ENCODE measurements at places on chromosomes 3 and 15.

DNA sequence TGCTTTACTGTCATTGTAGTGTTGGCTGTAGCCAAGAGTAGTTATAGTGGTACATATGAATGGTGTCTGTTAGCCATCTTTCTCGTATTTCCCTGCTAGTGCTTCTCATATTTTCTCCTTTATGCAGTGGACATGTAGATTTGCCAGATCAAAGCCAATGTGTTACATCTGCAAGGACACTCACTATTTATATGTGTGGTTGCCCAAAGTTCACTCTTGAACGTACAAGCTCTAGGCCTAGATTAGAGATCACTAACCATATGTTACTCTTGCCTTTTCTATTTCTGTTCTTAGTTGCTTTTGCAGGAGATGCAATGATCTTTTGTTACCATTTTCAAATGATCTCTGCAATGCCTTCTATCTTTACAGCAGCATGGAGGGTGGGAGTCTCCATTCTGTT, 78.4 kb downstream of the CADM2 start:
- DNase-seq = no peak

GRCh38 chr3:151400341-151400740, 15.8 kb upstream of the P2RY12 start:
- DNase-seq = no peak

GRCh38 chr3:79572930-79573329, 194.9 kb downstream of the ROBO1 start:
- no peak for DNase-seq

DNA sequence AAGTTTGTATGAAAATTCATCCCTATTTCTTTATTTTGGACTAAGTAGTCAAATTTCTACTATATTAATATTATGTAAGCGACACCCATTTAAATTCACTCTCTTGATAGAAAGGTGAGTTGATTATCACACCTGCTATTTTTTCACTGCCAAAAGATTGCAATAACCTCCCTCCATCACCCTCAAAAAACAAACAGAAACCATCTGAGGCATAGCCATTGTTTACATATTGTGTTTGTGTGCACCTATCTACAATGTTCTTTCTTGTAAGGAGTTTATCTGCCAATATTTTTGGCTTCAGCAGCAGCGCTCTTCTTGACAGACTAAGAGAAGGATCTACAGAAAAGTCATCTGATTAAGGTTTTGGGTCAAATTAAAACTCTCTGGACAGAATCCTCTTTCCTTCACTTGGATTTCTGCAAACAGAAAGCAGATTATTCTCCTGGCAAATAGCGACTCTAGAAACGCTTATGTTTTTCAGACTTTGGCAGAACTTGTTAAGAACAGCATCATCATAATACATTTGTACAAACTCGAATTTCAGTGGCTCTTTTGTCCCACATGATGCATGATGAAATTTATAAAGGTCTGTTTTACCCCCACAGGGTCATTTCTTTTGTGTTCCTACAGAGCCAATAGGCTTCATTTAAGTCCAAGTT, 48.6 kb downstream of the KCNMB2 start:
- no peak for DNase-seq

GRCh38 chr15:23401627-23402026, 45.4 kb downstream of the GOLGA6L2 start:
- DNase-seq = no peak

DNA sequence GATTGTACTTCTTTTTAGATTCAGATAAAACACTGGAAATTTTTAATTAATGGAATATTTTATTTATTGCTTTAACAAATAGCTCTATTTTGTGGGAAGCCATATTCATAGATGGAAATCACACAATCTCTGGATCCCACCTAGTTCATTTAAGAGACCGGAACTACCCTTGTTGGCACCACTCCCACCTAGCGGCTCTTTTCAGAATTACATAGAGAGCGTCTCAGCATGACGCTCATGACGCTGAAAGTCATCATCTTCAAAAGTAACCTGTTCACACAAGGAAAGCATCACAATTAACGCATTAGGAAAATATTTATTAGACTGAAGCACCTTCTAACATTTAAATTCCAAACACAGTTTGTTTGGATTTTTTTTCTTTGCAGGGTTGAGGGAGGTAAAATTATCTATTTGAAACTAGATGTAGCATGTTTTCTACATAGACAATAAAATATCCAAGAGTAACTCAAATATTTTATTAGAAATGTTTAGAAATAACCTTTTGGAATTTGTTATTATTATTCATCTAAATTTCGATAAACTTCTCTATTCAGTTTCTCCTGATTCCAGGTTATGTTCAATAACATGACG, 214.9 kb upstream of the ARRDC4 start:
- peak; percentile 71 for DNase-seq

DNA sequence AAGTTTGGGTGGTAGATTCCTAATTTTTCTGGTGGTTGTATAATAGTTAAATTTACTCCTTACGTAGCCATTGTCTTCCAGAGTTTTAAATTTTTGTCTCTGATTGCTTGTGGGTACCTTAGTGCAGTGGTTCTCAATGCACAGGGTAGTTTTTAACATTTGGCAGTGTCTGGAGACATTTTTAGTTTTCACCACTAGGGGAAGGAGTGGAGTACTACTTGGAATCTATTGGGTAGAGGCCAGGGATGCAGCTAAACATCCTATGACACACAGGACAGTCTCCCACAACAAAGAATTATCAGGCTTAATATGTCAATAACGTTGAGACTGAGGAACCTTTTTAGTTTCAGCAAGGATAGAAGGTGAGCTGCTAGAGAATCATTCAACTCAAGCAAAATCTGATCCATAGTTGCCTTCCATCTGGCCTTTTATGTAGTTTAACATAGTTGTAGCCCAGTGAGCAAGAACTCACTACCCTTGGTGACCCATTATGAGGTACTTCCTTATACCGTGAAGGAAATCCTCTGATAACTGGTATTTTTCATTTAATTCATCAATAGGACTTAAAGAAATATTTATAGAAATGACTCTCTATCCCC, 8.6 kb upstream of the STX19 start:
- peak; percentile 48 for DNase-seq

DNA sequence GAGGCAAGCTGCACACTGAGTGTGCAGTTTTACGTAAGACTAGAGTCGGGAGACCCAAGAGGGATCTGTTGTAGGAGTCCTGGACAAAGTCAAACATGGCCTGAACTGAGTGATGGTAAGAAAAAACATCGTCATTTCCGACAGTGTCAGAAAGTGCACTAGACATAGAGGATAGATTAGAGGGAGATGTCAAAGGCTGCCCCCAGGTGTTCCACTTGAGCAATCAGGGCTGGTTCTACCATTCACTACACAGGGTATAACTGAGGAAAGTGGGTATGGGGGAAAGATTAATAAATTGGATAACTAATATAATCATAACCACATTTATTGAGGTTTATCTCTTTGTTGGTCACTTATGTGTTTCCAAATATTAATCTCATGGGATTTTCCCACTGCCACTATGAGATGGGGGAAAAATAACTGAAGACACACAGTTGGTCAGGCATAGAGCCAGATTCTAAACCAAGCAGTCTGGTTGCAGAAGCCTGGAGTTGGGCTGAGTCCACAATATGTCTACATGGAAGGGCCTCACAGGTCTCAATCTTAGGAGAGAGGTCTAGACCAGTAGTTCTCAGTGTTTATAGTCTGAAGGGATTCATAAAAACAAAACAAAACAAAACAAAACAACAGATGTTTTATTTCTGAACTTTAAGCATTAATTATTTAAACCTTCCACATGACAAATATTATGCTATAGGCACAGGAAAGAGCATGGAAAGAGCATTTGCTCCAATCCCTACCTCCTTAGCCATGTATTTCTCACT, 766.5 kb downstream of the NTRK3 start:
- DNase-seq = no peak

DNA sequence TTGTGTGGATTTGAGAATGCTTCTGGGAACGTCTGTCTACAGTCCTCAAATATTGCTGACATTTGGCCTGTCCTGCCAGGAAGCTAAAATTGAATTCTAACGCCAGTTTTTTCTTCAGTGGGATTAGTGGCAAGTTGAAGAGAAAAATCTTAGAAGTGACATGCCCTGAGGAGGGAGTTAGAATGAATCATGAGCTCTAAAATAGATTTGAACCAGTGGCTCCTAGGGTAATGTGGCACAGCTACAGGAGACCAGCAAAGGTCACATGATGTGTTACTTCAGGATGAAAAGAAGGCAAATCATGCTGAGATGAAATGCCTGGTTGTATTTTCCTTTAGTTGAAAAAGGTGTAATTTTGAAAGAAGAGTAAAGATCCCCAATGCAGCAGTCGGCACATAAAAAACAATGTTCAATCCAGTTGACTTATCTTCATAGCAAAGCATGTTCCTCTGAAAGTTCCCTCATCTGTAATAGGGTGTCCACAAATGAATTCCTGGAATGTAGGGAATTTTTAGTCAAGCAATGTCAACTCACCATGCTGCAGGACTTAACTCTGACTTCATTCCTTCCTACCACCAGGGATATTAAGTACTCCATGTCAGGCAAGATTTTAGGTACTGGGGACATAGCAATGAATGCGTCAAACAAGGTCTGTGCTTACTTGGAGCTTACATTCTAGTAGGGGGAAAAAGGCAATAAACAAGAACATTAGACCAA, 171.6 kb downstream of the CADPS start:
- no peak for DNase-seq

- no peak for DNase-seq
These were observed 6.0 kb upstream of the SLC6A1 start for GRCh38 chr3:10986592-10986991.

GRCh38 chr15:67065531-67066005, at the start of gene SMAD3:
Gene SMAD3, plus strand, starts transcription at chr15:67065602. Its CDS starts 553 bp downstream, at chr15:67066155.
- peak; percentile 93 for DNase-seq

DNA sequence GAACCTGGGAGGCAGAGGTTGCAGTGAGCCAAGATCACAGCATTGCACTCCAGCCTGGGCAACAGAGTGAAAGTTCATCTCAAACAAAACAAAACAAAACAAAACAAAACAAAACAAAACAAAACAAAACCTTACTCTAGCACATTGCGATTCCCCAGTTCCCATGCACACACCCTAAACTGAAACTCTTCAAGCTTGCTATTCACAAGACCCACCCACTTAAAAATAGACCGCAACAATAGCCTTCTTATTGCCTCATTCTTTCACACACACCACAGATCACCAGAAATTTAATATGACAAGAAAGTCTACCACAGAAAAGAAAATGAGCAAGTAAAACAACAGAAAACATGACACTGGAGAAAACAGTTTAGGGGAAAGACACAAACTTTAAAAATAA, 598.4 kb downstream of the FHIT start:
- no peak for DNase-seq

DNA sequence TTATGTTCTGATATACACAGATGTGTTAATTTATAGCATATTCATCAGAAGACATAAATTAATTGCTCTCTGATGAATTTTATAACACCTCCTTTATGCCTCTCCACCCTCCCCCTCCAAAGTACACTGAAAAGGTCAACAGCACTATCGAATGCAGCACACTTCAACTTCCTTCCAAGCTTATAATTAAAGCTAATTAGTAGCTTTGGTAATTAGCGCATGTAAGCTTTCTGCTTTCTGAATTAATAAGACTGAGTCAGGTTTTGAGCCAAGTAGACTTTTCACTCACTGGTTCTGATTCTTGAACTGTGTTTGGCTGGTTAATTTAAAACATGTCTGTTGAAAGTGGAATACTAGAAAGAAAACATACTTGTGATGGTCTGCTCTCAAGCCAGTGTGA, 760.8 kb upstream of the CFAP20DC start:
- DNase-seq = no peak

- DNase-seq = peak; percentile 74
These were observed 78.9 kb upstream of the BLM start for GRCh38 chr15:90638201-90638691.

- DNase-seq = no peak
These were observed 16.5 kb downstream of the BCHE start for GRCh38 chr3:165820671-165821123.

GRCh38 chr15:43913941-43914340, 87.1 kb downstream of the WDR76 start:
- no peak for DNase-seq

DNA sequence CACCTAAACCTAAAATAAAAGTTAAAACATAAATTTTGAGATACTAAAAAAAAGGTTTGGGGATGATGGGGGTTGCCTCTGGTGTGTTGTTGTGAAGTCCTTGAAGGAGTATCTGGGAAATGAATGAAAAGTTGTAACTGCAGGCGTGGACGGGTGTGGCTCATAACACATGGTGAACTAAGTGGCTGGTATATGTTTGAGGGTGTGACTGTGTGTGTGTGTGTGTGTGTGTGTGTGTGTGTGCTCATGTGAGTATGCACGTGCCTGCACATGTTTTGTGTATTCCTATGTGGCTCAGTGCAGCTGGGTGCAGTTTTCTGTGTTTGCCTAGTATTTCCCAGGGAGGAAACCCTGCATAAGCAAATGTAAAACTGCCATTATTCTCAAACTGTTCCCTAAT, 229.9 kb upstream of the TRIM42 start:
- DNase-seq = no peak

DNA sequence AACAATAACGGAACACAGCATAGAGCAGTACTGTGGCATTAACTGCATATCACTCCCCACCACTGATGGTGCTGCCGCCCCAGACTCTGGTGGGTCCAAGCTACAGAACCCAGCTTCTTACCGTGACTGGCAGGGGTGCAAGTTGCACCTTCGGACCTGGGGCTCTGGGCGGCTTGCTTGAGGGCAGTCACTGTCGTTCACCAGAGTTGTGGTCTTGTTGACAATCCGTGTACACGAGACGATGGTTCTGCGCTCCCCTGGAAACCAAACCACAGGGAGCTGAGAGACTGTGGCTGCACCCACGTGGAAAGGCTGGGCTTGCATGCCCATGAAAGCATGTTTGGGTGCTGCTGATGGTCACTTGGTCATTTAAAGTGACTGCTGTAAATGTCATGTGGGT, 293.0 kb downstream of the ADAMTS17 start:
- no peak for DNase-seq

GRCh38 chr15:77030048-77030927, 35.4 kb downstream of the PSTPIP1 start:
- no peak for DNase-seq

- no peak for DNase-seq
These were observed 84.8 kb upstream of the WNT5A start for GRCh38 chr3:55571913-55572312.

GRCh38 chr3:108500728-108501127, 9.7 kb downstream of the MYH15 start:
- no peak for DNase-seq

DNA sequence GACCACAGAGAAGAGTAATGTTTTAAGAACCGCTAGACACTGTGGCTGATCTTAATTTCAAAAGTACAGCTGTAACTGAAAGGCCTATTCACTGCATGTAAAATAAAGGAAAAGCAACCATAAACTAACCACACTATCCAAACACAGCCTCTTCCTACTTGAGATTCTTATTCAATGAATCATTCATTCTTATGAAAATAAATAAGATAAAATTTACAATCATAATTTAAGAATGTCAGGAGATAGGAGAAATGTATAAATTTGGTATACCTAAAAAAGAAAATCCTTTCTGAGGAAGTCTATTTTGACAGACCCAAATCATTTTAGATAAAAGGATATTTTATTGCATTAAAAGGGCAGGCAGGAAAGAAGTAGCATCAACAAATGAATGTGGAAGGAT, 533.5 kb upstream of the ZNF385D start:
- no peak for DNase-seq
